ENCODE measurements at places on chromosomes 2 and 18. TPM values are rescaled to one million over a fixed set of nuclear protein-coding genes. Genes with fewer than 3 reads are reported as not detected.

The DAPL1 gene
- 4.1 TPM for total RNA-seq

The CPLX4 gene
- total RNA-seq, result not detected

The RNF152 gene
- total RNA-seq, result 12.2 TPM

- H3K4me3 ChIP-seq, result no peak overlapping the region
- H3K27ac ChIP-seq, result no peak overlapping the region
- peaks cover 13% of the 10 kb centered on the region for H3K4me1 ChIP-seq
- DNase-seq, result peak; percentile 40
Measured at GRCh38 chr2:120630031-120630701, 105.5 kb upstream of the GLI2 start.

DNA sequence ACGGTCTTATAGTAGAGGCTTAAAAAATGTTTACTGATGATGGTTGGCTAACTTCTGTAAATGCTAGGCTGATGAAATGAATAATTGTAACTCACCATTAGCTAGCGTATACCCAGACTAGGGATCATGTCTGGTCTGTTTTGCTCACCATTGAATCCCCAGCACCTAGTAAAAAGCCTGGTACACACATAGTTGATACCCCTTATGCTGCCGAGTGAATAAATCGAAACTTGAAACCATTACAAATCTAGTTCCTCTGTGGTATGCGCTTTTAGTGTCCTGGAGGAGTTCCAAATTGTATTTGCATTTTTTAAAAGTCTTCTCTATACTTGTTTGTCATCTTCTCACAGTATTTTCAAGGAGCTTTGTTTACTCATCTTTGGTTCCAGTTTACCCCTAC is 1.3 kb downstream of the TAF1B start:
- H3K4me3 ChIP-seq, result peak overlapping the region; percentile 77
- peak overlapping the region; percentile 87 for H3K27ac ChIP-seq
- H3K4me1 ChIP-seq, result peaks cover 13% of the 10 kb centered on the region
- no peaks in the 10 kb centered on the region for H3K36me3 ChIP-seq
- no peaks in the 10 kb centered on the region for H3K27me3 ChIP-seq

DNA sequence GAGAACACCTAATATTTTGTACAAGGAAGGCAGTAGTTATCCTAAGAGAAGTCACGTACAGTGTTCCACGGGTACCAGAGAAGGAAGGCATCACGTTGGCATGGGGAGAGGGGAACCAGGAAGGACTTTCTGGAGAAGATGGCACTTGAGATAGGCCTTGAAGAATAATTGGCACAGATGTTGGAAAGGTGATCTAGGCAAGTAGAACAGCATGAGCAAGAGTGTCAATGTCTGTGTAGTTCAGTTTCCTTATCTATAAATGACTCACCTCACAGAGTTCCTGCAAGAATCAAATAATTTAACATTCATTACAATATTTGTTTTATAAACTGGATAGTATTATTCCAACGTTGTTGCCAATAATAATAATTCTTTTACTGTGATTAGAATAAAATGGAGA is 48.3 kb upstream of the BZW1 start:
- H3K27ac ChIP-seq, result no peak overlapping the region
- no peaks in the 10 kb centered on the region for H3K36me3 ChIP-seq
- H3K4me1 ChIP-seq, result no peaks in the 10 kb centered on the region
- no peak for DNase-seq
- H3K4me3 ChIP-seq, result no peak overlapping the region
- no peaks in the 10 kb centered on the region for H3K27me3 ChIP-seq

DNA sequence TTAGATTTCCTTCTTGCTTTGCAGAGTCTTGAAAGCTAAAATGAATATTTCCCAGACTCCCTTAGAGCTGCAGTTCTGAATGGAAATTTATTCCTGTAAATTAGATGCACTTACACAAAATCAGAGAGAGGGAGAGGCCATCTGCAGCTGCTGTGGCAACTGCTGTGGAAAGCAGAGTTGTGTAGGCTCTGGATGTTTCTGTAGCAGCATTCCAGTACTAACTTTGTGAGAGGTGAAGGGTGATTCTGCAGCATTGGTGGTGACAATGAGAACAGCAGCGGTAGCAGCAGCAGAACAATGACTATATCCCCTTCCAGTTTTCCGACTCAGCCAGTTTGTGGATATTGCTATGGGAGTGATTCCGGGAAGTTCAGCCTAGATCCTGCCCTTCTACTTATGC is 433.0 kb upstream of the REG3G start:
- H3K36me3 ChIP-seq, result no peaks in the 10 kb centered on the region
- no peak overlapping the region for H3K27ac ChIP-seq
- no peaks in the 10 kb centered on the region for H3K27me3 ChIP-seq
- H3K4me3 ChIP-seq, result no peak overlapping the region

Measured in sigmoid colon (tissue), 7 donors.